Prostate gland (tissue), 2 donors: ENCODE measurements at places on chromosomes 4 and X.

GRCh38 chr4:41528512-41529205 lies 9.3 kb upstream of the LIMCH1 start:
- DNase-seq = no peak

- DNase-seq = no peak
Observed at GRCh38 chr4:181838253-181838652, 404.9 kb upstream of the TENM3 start.

DNA sequence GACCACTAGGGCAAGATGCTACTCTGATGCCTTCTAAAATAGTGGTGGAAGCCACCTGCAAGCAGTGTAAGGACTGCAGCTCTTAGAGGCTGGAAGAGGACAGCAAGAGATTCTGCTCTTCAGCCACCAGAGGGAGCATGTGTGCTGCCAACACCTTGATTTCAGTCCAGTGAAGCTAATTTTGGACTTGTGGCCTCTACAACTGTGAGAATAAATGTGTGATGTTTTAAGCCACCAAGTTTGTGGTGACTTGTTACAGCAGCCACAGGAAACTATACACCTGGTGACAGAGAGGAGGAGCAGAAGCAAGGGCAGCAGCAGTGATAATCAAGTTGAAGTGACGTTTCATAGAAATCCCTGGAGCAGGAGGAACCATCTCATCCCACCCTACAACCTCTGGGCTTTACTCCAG lies 55.9 kb downstream of the FGFBP1 start:
- DNase-seq = peak; percentile 48

GRCh38 chrX:47198026-47198686 lies 4.5 kb downstream of the UBA1 start:
- no peak for DNase-seq

- peak; percentile 91 for DNase-seq
Observed at GRCh38 chrX:49073601-49074575, at the start of gene PRAF2. PRAF2 (minus strand) TSS chrX:49074002; CDS start chrX:49073987, 15 bp downstream.

GRCh38 chrX:20235755-20236154 lies 31.0 kb downstream of the RPS6KA3 start:
- DNase-seq = no peak

DNA sequence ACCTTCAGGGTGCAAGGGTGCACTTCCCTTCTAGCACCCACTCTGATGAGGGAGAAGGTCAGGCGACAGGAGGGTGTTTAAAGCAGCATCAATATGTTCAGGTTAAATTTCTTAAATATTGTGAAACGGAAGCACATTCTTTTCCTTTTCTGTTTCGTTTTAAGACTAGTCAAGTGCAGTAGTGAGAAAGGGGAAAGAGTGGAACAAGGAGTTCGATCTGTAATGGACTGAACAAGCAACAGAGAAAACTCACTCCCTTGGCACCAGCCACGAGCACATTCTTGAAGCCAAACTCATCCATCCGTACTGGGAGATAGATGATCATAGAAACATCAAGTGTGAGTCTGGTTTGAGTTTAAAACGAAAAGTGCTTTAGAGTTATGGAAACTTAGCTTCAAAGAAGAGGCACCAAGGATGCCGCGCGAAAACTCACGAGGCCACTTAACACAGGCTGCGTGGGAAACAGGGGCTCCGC lies 815 bp downstream of the FAM53A start:
- DNase-seq = no peak

DNA sequence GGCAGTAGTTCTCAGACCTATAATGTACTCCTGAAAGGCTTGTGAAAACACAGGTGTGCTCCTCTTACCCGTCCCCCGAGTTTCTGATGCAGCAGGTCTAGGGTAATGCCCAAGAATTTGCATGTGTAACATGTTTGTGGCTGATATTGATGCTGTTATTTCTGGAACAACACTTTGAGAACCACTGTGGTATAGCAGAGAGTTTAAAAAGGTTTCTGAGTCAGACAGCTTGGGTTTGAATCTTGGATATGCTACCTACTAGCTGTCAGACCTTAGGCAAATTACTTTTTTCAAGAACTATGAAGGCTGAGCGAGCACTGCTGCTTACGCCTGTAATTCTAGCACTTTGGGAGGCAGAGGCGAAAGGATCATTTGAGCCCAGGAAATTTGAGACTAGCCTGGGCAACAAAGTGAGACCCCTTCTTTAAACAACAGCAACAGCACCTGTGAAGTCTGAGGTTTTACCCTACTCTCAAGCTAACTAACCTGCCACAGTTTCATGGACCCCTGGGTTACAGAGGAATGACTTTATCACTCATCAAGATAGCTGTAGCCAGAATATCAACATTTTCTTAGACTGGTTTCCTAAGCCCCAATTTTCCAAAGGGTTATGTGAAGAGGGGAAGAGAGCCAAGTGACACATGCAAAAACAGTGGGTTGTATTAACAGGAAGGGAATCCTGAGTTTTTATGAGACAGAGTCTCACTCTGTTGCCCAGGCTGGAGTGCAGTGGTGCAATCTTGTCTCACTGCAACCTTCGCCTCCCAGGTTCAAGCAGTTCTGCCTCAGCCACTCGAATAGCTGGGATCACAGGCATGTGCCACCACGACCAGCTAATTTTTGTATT lies 5.1 kb downstream of the AFF1 start:
- DNase-seq = no peak

DNA sequence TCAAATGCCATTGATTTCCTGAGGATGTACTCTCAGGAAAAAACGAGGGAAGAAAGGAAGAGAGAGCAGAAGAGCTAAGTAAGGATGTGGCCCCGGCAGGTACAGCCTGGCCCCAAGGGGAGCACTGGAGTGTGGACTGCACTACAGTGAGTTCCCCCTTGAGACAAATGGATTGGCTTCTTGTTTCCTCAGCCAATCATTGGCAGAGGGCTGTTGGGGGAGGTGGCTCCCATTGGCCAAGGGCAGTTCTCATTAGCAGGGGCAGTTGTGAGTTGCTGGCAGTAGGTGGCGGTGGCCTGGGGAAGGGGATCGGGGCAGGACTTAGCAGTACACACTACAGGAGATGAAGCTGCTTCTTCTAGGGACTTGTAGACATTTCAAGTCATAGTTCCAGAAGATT lies 24.1 kb upstream of the OCIAD2 start:
- DNase-seq = no peak

GRCh38 chr4:114599231-114599902 lies 760 bp downstream of the UGT8 start:
- no peak for DNase-seq

GRCh38 chr4:146245246-146245645 lies 30.9 kb downstream of the REELD1 start:
- DNase-seq = no peak

DNA sequence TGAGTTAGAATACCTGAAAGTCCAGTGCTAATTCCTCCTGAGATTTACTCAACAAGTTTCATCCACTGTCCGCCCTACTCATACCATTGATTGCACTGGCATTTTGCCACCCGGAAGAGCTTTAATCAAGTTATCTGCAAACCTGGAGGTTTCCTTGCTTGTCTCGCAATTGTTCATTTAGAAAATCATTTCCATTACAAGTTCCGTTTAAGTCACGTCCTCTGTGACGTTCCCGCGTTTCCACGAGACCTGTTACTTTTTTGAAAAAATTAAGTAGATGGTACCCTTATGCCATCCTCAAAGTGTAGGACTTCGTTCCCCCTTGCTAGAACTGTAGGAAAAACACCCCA lies 761 bp upstream of the FRYL start:
- peak; percentile 43 for DNase-seq

DNA sequence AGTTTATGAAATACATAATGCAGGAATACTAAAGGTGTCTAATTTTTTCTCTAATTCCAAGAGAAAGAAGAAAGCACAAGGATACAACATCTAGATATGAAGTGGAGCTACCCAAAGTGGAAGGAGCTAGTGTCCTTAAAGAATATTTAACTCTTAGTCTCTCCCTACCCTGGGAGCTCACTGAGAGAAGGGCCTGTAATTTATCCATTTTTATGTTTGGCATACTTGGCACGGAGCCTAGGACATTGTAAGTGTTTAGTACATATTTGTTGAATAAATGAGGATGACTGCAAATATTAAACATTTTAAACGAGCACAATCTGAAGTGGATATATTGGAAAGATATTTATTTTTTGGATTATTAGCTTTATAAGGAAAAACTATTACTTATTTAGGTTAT lies 674.8 kb downstream of the IQCM start:
- peak; percentile 4 for DNase-seq

- no peak for DNase-seq
Observed at GRCh38 chr4:111128327-111128726, 505.4 kb upstream of the PITX2 start.

DNA sequence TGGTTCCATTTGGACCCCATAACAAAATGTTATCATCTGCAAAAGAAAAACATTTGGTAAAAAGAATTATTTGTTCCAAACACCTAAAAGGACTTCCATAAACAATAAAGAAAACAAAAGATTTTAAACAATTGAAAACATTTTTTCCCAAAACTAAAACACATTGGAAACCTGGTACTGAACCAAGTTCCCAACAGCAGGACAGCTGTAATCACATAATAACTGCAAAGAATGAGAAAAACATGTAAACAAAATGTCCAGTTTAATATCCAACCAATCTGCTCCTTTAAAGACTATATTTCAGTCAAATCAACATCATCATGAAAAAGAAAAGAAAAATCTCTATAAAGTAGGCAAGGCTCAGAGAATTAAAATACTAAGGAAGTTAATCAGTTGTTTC lies 36.3 kb downstream of the PRDM5 start:
- DNase-seq = no peak

DNA sequence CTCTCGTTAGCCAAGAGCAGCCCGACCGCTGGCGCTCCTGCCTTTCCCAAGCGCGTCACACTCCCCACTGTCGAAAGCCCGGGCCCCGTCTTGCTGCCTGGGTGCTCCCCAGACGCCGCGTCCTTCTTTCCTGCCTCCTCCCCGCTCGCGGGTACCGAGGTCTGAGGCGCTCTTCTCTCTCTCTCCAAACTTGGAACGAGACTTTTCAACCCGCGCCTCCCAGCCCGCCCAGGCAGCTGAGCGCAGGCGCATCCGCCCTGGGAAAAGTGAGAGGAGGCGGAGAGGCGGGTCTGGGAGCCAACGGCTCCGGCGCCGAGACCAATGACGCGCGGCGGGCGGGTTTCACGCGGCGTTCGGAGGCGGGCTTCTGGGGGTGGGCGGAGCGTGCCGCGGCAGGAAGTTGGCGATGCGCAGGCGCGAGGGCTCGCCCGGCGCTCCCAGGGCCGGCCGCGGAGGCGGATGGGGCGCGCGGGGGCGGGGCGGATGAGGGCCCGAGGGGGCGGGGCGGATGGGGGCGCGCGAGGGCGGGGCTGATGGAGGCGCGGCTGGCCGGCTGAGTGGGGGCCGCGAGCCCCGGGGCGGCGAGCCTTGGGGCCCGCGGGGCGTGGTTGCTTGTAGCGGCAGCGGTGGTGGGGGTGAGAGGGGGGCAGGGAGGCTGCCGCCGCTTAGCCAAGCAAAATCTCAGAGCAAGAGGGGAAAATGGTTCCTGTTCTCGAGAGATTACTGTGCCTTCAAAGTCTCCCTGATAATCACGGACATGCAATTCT lies at the start of gene RBBP7:
RBBP7 (minus strand) TSS at position 268 of the 767 bp plus-strand sequence. CDS start 309 bp downstream, outside the sequence.
- peak; percentile 87 for DNase-seq

GRCh38 chr4:13384055-13384454 lies 100.1 kb downstream of the RAB28 start:
- no peak for DNase-seq

DNA sequence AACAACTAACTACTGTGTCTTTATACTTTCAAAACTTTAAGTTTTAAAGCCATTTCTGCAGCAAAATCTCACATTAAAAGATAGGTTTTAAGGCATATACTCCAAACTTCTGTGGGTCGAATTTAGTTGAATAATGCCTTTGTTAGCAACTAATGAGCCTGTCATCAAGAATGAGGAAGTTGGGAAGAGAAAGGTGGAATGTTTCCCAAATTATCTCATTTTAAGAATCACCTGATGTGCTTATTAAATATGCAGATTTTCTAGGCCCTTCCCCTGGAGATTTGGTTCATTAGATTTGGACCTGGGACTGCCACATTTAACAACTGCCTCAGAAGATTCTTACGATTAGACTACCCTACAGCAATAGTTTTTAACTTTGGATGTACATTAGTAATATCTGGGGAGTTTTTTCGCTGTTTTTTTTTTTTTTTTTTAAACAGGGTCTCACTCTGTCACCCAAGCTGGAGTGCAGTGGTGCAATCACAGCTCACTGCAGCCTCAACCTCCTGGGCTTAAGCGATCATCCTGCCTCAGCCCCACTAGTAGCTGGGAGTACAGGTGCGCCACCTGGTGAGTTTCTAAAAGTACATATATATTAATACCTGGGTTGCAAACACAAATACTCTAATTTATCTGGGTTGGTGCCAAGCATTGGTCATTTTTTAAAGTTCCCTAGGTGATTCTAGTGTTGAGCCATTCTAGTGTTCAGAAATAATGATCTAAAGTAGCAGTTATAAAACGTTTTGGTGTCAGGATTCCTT lies 16.1 kb upstream of the TASL start:
- DNase-seq = no peak

DNA sequence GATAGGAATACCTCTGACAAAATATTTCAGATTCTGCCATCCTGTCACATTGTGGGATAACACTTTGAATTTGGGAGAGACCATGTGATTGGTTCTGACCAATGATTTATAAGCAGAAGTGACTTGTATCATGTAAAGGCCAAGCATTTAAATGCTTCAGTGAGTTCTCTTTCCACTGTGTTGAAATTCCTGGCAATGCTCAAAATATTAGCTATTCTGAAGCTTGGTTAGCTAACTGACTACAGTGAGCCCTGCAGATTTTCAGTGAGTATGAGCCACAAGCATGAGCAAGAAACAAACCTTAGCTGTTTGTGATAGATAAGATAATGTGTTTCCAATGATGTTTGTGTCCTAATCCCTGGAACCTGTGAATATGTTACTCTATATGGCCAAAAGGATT lies 562.8 kb upstream of the AADAT start:
- no peak for DNase-seq

DNA sequence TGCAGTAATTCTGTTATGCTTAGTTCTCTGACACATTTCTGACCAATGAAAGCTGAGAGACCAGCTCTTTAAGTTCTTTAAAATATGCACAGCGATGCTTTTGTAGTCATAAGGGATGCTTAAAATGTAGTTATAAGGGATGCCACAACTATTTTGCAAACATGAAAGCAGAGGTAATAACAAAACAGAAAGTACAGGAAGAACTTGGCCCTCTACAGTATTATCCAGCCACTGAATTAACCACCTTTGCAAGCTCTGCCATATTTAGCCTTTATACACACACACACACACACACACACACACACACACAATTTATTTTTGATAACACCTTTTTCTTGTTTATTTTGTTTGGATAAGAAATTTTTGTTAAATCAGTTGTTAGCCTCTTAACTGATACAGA lies 590.0 kb downstream of the FAT4 start:
- no peak for DNase-seq

GRCh38 chrX:141180851-141181250 lies 3.9 kb upstream of the LDOC1 start:
- DNase-seq = no peak

- no peak for DNase-seq
Observed at GRCh38 chr4:31539284-31540069, 819.3 kb downstream of the PCDH7 start.

DNA sequence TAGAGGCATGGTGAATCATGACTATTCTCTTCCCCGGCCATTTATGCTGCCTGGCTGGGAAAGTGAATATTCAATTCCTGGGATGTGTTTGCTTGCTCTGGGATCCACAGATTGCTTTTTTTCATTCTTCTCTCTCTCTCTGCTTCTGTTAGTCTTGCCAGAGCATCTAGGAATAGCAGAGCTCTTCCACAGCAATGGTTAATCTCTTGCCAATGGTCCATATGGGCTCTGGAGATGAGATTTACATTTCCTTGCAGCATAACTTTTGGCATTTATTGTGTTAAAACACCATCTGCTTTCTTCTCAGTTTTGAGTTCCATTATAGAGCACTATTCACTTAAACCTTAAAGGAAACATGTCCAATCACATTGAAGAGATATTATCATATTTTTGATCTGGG lies 59.2 kb upstream of the GUCY1A1 start:
- DNase-seq = no peak

- no peak for DNase-seq
Observed at GRCh38 chrX:99914635-99915034, 495.4 kb downstream of the PCDH19 start.
